CD4-positive, alpha-beta T cell (primary cell): ENCODE measurements at places on chromosomes 4 and X. TPM values are rescaled to one million over a fixed set of nuclear protein-coding genes. Genes with fewer than 3 reads are reported as not detected.

Gene COL4A6
- total RNA-seq = not detected

Gene CCNA2
- total RNA-seq = 0.41 TPM

Gene MTTP
- total RNA-seq = not detected

Gene DGKK
- total RNA-seq = not detected

Gene RHOH
- total RNA-seq = 317 TPM
